ENCODE measurements at places on chromosomes 11 and 22.

- no peak for DNase-seq
Observed at GRCh38 chr11:61522881-61523280, 14.3 kb downstream of the LRRC10B start.

GRCh38 chr22:40221055-40221414 is 43.3 kb downstream of the TNRC6B start:
- DNase-seq, result no peak

- DNase-seq, result no peak
Observed at GRCh38 chr11:43951231-43951630, 8.8 kb downstream of the C11orf96 start.

GRCh38 chr11:69697861-69698260 is 6.0 kb downstream of the FGF19 start:
- DNase-seq, result no peak

- no peak for DNase-seq
Observed at GRCh38 chr11:10298342-10298741, 4.3 kb upstream of the SBF2 start.

- no peak for DNase-seq
Observed at GRCh38 chr11:58980159-58980843, 41.0 kb downstream of the GLYATL1 start.

DNA sequence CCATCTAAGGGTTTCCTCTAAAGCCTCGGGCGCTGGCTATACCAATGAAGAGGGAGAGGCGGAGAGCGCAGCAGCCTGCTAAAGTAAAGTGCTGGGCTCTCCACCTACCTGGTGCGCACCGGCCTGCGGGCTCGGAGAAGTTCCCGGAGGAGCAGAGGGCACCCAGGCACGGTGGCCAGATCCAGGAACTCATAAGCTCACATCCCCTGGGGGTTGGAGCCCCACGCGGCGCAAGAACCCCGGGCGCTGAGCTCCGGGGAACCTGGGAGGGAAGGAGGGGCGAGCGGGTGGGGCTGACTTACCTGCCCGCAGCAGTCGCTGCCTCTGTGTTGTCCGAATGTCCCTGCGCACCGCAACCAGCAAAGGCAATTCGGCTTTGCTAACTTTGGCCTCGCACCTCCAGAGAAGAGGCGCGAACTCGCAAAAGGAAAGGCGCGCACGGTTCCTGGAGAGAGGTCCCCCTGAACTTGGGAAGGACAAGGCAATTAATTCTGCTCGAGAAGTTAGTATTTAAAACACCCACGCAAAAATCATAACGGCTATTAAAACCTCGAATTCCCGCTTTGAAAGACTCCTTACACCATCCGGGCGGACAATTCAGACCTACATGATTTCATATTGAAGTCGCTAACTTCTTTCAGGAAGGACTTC is 127.6 kb upstream of the C11orf58 start:
- DNase-seq, result no peak

DNA sequence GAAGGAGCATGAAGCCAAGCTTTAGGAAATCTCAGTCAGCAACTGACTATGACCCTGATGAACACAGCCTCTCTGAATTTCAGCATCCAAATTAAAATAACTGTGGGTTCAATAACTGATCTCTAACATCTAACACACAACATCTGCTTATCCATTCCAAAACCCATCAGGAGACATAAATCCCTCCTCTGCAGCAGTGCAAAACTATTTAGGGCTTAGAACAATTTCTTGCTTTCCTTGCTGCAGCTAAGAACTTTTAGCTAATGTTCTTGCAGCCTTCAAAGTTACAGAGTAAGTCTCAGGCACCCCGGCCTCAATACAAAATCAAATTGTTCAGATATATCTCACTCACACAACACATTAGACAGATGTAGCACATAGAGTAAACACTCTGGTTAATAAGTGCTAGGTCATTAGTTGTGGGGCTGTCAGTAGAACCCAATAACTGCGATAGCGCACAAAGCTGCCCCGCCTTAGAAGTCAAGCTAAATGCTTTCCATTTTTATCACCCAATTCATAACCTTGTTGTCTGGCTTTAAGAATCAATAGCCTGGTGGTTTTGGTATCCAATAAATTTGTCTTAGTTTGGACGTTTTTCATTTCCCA is 139.6 kb downstream of the LARGE1 start:
- DNase-seq, result peak; percentile 82

GRCh38 chr11:45169310-45170072 is 23.1 kb downstream of the PRDM11 start:
- no peak for DNase-seq

GRCh38 chr11:2963761-2964160 is 28.4 kb downstream of the NAP1L4 start:
- no peak for DNase-seq

GRCh38 chr22:44974454-44974853 is 35.4 kb downstream of the PHF21B start:
- no peak for DNase-seq

DNA sequence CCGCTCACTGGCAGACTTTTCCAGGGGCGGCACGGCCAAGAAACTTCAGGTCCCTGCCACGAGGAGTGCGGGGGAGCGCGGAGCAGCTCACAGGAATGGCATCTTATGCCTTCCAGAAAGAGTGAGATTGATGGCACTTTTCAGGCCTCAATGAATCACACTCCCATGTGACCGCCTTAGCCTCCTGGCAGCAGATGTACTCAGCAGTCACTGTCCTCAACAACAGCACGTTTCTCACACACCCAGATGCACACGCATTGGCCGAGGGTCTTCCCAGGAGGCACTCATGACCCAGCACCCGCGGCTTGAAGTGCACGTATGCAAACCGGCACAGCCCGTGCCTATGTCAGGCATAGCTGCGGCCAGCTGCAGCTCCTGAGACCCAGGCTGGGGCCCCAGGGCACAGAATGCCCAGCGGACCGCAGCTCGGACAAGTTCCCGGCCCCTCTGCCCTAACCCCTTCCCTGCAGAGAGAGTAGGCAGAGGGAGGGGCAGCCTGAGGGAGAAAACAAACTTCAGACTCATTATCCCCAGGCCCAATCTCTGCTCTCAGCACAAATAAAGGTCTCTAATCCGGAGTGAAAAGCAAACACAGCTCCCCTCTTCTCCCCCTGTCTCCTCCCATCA is 48.3 kb downstream of the RPUSD4 start:
- no peak for DNase-seq

DNA sequence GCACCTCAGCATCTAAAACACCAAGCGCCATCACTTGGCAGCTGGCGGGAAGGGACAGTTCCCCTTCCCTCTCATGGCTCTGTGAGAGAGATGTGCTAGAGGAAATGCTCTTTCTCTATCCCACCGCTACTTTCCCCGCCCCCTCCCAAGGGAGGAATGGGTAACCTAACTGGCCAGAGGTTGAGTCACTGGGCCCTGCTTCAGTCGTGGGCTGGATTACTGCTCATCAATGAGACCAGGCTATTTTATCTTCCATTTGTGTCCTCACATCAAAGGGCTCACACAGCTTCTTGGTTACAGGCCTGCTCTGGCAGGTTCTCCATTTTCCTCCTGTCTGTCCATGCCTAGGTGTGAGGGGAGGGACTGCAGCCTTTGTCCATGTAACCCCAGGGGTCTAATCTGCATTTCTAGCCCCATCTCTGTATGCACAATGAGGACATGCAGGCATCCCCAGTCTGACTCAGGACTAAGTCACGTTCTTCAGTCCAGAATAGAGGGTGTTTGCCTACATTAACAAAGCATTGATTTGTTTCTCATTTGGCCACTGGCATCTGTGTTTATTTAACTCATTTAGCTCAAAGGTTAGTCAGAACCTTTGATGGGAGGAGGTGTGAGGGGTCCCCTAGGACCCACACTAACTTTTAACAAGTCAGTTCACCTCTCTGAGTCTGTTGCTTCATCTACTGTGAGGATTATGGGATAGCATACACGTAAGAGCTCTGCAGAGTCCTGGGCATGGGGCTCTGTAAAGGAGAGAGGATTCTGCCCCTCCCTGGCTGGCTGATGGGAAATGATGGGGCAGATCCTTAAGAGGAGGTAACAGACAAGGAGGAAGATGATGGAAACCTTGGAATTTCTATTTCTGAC is 99.1 kb downstream of the XRRA1 start:
- peak; percentile 32 for DNase-seq

- DNase-seq, result no peak
Observed at GRCh38 chr11:66450560-66450959, 11.9 kb upstream of the MRPL11 start.

DNA sequence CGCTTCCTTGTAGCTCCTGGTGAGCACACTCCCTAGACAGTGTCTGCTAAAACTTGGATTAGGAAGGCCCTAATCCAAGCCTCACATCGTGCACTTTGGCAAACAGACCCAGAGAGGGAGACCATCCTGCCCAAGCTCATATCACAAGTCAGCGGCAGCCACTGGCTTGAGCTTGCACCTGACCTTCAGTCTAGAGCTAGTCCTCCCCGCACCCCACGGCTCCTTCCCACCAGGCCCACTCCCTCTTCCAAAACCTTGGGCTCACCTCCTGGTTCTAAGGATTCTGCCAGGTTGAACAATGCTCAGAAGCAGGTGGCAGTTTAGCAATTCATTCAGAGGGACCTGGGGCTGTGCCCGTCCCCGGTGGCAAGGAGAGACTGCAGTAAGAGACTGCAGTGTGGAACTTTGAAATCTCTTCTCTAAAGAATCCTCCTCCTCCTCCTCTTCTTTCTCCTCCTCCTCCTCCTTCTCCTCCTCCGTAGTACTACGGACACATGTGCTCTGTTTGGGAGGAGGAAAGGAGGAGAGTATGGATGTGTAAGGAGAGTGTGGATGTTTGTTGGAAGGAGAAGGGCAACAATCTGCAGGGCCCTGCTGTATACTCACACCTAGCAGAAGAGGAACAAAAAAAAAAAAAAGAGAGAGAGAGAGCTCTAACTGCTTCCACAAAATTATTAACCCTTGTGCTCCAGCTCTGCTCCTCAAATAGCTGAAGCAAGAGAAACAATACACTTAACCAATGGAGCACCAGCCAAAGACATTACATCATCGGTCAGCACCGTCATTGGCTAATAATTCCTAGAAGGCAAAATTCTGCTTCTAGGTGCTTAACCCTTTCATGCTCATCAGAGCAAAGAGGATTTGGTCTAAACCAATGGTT is 6.0 kb downstream of the SYN3 start:
- no peak for DNase-seq

DNA sequence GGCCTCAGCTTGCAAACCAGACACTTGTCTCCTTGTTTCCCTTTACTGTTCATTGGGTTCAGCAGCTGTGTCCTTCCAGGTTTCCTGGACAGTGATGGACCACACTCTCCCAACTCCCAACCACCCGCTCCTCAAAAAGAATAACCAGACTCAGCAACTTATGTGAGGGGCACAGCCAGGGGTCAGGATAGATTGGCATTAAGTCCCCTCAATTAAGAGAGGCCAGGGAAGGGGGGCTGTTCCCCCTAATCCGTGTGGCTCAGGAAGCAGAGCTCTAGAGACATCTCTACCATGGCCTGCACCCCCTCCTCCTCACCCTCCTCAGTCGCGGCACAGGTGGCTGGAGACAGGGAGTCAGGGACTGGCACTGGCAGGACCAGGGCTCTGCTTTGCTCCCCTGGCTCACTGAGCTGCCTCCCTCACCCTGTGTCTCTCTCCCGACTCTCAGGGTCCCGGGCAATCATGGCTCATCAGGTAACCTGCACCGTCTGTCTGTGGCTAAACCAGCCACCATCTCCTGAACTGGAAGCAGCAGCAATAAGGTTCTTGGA is 111.7 kb downstream of the ZNF280B start:
- no peak for DNase-seq

- DNase-seq, result no peak
Observed at GRCh38 chr11:34962034-34962433, 45.6 kb downstream of the PDHX start.
